ENCODE measurements at places on chromosomes 16 and 17. TPM values are rescaled to one million over a fixed set of nuclear protein-coding genes. Genes with fewer than 3 reads are reported as not detected.

Gene CHRNE
- total RNA-seq = 0.07 TPM

DNA sequence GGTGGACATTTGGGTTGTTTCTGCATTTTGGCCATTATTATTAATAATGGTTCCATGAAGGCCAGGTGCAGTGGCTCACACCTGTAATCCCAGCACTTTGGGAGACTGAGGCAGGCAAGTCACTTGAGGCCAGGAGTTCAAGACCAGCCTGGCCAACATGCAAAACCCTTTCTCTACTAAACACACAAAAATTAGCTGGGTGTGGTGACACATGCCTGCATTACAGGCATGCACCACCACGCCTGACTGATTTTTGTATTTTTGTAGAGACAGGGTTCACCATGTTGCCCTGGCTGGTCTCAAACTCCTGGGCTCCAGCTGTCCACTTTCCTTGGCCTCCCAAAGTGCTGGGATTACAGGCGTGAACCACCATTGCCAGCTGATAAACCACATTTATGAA, 58.5 kb downstream of the TNFRSF13B start:
- DNase-seq = no peak

DNA sequence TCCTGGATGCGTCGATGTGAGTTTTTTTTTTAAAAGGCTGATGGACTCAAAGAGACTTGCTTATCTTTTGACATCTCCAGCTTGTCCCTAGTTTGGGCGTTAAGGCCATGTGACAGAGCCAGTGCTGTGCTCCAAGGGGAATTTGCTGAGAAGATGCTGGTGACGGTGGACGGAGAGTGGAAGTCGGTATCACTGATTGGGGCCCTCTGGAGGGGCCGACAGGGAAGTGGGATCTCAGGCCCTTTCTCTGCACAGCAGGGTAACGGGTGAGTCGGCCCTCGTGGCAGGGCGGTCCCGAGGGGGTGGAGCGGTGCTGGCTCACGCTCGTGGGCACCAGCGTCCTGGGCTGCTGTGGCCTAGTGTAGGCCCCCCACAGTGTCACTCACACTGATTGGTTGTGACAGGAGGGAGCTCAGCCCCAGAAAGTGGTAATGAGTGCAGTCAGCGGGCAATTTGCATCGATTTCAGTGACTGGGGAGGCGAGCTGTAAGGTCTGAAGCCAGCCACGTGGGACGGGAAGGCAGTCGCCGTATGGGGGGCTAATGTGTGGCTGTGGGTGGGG, 91.3 kb downstream of the TBC1D16 start:
- DNase-seq = no peak

GRCh38 chr16:23709536-23709935, 3.5 kb downstream of the ERN2 start:
- no peak for DNase-seq

Gene SEPTIN12
- not detected for total RNA-seq

Gene LITAFD
- not detected for total RNA-seq

DNA sequence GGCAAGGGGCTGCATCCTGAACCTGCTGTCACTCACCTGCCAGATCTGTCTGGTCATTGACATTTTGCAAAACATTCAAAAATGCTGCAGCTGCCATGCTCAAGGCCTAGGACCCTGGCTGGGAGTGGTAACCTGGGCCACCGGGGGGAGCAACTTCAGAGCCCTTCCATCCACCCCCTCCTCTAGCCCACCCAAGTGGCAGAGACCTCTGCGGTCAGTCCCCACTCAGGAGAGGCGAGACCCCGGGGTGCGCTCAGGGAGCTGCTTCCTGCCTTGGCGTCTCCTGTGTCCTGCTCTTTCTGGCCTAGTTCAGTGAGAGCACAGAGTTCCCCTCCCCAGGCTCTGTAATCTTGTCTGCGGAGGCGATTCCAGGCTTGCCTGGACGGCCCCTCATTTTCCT, 108.8 kb downstream of the CCDC182 start:
- no peak for DNase-seq

GRCh38 chr16:17134586-17134985, 336.2 kb downstream of the XYLT1 start:
- DNase-seq = no peak

DNA sequence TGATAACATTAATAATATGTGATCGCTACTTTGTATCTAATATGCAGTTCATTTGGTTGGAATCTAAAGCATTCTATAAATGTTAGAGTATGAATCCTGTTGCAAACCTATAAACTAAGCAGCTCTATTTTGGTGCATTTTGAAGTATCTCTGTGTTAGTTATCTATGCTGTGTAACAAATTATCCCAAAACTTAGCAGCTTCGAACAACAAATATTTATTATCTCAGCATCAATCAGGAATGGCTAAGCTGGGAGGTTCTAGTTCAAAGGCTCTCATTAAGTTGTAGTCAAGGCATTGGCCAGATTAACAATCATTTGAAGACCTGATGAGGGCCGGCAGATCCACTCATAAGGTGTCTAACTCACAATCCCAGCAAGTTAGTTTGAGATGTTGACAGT, 10.1 kb upstream of the MSI2 start:
- DNase-seq = no peak

Gene CD300H
- not detected for total RNA-seq

Gene KRTAP16-1
- not detected for total RNA-seq

- DNase-seq = no peak
Observed at GRCh38 chr16:22878955-22879354, 65.0 kb downstream of the HS3ST2 start.

Gene SLC5A10
- total RNA-seq = not detected

DNA sequence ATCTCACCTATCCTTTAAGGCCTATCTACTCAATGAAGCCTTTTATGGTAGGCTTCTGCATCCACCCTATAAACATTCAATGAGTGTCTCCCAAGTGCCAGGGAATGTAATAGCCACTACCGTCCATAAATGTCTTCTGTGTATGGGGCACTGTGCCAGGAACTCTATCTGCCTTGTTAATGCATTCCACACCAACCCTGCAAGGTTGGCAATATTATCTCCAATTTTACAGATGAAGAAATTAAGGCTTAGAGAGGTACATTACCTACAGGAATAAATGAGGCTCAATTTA, 20.0 kb downstream of the MAP3K14 start:
- no peak for DNase-seq

- no peak for DNase-seq
Observed at GRCh38 chr16:79653373-79653891, 52.9 kb upstream of the MAF start.

Gene GAST
- not detected for total RNA-seq

Gene CFAP119
- 9.1 TPM for total RNA-seq

Gene ACOX1
- 24.5 TPM for total RNA-seq

GRCh38 chr17:36024106-36024869, 6.5 kb upstream of the CCL23 start:
- no peak for DNase-seq

- DNase-seq = no peak
Observed at GRCh38 chr17:8046929-8047768, 8.3 kb downstream of the ALOX15B start.

- DNase-seq = no peak
Observed at GRCh38 chr16:1779741-1780676, 2.4 kb downstream of the SPSB3 start.

GRCh38 chr17:1573932-1574696, 11.5 kb upstream of the PITPNA start:
- peak; percentile 61 for DNase-seq

- DNase-seq = no peak
Observed at GRCh38 chr16:66020642-66021041, 345.8 kb upstream of the CDH5 start.

GRCh38 chr16:70678898-70679670, 6.8 kb downstream of the MTSS2 start:
- DNase-seq = no peak

- DNase-seq = peak; percentile 34
Observed at GRCh38 chr16:35391328-35391727, 1931.9 kb downstream of the TP53TG3F start.

Gene FLYWCH1
- 126 TPM for total RNA-seq

DNA sequence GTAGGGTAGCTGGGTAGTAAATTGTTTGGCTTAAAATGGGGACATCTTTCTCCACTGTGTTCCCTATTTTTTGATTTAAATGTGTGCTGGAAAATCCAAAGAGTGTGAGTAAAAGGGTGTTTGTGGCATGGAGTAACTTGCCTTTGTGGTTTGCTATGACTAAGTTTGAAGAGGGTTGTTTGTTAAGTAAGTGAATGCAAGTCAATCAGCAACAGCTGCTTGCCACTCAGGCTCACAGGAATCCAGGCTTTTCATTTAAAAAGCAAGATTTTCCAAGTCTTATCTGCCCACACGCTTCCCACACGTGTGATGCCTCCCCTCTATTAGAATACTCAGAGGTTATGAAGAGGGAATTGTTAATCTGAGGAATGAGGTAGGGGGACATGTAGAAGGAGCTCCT, 847.7 kb upstream of the RBFOX1 start:
- no peak for DNase-seq

Gene CLEC10A
- not detected for total RNA-seq

DNA sequence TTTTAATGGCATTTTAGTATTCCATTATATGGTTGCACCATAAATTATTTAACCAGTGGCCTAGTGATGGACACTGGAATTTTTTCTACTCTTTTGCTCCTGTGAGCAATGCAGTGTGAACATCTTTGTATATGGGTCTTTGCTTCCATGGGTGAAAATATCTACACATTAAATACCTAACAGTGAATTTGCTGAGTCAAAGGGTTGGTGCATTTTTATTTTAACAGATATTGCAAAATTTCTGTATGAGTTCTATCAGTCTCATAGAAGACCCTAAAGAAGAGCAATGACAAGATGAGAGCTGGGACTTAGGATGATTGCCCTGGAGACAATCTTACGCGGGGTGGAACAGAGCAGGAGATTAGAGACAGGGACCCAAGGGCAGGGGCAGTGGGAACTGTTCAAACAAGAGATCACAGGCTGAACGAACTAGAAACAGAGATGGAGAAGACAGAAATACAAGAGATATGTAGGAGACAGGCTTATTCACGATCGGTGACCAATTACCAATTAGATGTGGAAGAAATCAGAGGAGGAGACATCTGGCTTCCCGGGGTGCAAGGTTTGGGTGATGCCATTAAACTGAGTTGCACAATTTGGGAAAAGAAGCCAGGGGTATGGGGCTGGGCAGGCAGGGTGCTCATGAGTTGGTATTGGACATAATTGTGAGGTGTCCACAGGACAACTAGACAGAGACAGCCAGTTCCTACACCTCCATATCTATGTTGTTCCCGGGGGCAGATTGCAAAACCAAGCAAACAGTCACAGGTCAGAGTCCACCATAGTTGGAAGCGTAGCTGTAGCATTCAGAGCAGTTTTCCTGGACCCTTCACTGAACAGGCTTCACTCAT, 39.9 kb upstream of the LONP2 start:
- DNase-seq = no peak

DNA sequence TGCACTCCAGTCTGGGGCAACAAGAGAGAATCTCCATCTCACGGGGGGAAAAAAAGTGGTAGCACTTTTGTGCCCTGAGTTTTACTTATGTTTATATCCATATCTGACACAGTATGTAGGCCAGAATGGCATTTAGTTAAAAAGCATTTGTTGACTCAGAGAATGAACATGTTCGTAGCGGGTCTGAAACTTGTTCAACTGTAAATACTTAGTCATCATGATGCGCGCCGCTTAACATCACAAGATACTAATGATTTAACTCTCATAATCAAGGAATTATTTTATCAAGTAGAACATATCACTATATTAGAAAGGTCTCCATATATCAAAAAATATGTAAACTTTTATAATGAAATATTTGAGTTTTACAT, 55.3 kb upstream of the ITGA2B start:
- DNase-seq = peak; percentile 18

GRCh38 chr17:17677299-17678040, 3.8 kb upstream of the RAI1 start:
- no peak for DNase-seq

Gene AHSP
- not detected for total RNA-seq

Gene KRTAP1-5
- 1.2 TPM for total RNA-seq

Gene C17orf50
- total RNA-seq = not detected

- DNase-seq = peak; percentile 78
Observed at GRCh38 chr17:732067-732901, at the start of gene TLCD3A. TSS of gene TLCD3A (plus strand) at chr17:732596. CDS start at chr17:732648, 52 bp downstream.

Gene HASPIN
- total RNA-seq = 13.0 TPM

DNA sequence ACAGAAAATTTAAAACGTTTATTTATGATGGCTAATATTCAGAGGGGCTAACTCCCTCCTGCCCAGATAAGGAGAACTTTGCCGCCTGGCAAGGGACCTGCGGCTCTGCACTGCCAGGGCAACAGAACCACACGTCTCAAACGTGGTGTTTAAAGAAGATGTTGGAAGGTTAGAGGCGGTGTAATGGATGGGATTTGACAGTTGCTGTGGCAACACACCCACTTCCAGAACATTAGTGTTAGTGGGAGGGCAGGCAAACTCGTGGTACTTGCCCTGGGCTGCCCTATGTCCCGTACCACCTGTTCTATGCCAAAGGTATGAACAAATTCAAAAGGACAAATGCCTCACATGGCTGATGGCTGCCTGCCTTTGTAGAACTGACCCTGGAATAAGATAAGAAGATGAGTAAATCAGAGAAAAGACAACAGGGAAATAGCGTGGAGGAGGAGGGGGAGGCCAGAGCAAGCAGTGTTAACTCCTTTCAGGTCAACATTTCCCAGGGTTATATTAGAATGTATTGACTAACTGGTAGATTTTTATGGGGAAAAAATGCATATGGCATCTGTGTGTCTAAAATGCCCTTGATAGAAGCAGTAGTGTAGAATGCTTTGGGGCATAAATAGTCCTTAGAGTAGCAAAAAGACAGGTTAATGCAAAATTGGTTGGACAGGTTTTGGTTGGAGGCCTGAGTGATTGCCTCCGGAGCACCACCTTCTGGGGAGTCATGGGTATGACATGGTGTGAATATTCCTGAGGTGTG, 30.8 kb downstream of the HLF start:
- DNase-seq = peak; percentile 33

GRCh38 chr16:89442990-89443726, 47.2 kb downstream of the ANKRD11 start:
- peak; percentile 36 for DNase-seq

DNA sequence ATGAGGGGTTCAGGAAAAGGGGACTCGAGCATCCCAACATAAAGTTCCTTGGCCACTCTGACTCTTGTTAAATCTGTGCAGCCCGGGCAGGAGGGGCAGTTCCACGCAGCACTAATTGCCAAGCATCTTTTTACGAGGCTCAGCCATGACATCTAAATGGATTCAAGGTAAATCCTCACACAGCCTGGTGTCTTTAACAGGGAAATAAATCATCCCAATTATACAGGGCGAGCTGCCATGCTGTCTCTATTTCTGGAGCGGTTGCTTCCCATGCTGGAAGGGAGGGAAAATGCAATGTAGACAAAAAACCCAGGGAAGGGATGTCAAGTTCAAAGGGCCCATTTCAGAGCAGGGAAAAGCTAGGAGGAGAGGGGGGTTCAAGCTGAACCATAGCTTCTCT, 110.0 kb downstream of the GAS7 start:
- DNase-seq = no peak

- DNase-seq = no peak
Observed at GRCh38 chr16:56068816-56069215, 122.5 kb upstream of the GNAO1 start.

Measured in MG63 (cell line).